ENCODE measurements at places on chromosomes 3 and 15.

GRCh38 chr15:91712286-91712685 is 141.2 kb upstream of the SLCO3A1 start:
- no peak for DNase-seq

DNA sequence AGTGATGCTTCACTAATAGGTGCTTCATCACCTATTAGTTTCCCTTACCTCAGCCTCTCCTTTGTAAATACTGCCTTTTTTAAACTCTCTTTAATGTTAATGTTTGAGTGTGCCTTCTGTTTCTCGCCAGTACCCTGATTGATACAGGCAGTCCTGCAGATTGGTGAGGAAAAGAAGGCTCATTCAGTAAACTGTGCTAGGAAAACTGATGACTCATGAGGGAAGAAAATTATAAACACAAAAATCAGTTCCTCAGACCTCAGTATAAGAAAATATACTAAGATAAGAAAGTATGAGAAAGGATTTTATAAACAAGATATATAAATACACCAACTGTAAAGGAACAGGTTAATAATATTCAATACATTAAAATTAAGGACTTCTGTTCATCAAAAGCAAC is 54.8 kb upstream of the OXTR start:
- no peak for DNase-seq

- DNase-seq, result no peak
Observed at GRCh38 chr3:48503401-48504050, 448 bp downstream of the SHISA5 start.

DNA sequence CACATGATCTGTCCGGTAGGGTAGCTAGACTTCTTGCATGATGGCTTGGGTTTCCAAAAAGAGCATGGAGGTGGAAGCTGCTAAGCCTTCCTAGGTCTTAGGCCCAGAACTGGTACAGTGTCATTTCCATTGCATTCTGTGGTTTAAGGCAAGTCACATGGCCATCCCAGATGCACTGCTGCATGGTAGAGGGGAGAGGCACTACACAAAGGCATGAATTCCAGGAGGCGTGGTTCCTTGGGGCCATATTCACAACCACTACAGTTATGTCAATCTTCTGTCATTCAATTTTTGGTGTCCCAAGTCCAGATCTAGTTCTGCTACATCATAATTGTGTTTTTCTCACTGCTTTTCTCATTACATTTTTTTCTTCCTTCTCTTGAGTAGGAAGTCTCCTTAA is 122.2 kb upstream of the CHRM5 start:
- no peak for DNase-seq

DNA sequence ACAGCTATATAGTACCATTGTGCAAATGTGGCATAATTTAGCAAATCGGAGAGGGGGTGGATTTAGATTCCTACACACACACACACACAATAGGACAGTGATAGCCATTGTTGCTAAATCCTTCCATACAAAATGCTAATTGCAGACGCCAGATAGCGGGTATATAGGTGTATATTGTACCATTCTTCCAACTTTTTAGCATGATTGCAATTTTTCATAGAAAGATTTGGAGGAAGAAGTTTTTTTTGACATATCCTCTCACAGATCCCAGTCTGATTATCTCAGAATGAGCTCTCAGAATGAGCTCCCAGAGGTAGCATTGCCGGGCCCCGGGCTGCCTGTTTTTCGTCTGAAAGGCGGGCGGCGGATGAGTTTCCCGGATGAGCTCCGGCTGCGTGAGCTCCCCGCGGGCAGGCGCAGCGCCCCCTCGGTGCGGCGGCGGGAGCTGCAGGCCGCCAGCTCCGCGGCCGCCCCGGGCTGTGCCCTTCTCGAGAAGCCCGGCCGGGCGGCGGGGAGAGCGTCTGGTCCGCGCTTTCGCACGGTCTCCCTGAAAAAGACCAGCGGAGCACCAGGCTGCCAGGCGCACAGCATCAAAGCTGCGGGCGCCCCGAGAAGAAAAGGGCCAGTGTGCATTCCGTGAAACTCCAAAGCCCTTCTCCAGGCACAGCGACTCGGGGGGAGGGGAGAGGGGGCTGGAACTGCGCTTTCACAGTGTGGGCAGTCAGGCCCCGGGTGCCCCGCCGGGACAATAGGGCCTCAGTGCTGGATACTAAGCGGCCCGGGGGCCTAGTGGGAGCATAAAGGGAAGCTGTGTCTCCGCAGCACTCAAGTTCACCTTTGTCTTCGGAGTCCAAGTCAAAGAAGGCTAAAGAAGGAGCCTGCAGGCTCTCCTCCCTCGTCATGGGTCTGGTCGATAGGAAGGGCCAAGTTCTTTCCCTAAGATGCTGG is 12.0 kb upstream of the SHC4 start:
- DNase-seq, result peak; percentile 89

GRCh38 chr3:76753599-76753998 is 286.3 kb upstream of the ROBO2 start:
- DNase-seq, result no peak

Data from dorsolateral prefrontal cortex (tissue), 122 donors.